ENCODE measurements at places on chromosomes 12 and 14. TPM values are rescaled to one million over a fixed set of nuclear protein-coding genes. Genes with fewer than 3 reads are reported as not detected.

Gene RASAL1
- 5.0 TPM for polyA plus RNA-seq

Gene NFATC4
- 83.6 TPM for polyA plus RNA-seq

Gene BCDIN3D
- polyA plus RNA-seq: 4.9 TPM

DNA sequence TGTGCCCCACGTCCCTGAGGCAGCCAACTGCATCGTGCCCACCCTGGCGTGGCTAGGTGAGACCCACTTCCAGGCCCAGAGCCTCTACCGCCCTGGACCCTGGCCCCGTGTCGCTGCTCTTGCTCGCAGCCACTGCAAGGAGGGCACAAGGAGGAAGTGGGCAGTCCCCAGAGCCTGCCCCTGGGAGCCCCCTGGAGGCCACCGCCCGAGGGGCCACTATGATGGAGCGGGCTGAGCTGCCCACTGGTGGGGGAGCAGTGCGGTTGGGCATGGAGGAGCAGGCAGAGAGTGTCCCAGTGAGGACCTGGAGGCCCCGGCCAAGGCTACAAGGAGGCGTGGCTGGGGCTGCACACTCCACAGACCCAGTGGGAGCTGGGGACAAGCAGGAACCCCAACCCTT lies 323.6 kb downstream of the PCNX1 start:
- H3K4me1 ChIP-seq: no peaks in the 10 kb centered on the region
- no peak overlapping the region for H3K27ac ChIP-seq
- H3K36me3 ChIP-seq: no peaks in the 10 kb centered on the region
- H3K4me3 ChIP-seq: no peak overlapping the region

DNA sequence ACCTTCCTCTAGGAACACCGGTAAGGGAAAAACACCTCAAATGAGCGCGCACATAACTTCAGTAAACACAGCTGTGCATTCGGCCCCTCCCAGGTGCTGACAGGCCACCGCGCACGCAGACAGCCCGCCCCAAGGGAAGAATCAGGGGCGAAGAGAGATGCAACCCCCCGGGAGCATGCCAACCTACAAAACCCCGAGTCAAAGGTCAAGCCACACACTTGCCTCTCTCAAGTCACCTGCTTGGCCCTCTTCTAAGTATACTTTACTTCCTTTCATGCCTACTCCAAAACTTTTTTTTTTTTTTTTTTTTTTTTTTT lies 2.3 kb upstream of the CYP46A1 start:
- no peak for DNase-seq
- H3K27me3 ChIP-seq: no peaks in the 10 kb centered on the region
- H3K4me3 ChIP-seq: no peak overlapping the region
- peaks cover 9% of the 10 kb centered on the region for H3K4me1 ChIP-seq

DNA sequence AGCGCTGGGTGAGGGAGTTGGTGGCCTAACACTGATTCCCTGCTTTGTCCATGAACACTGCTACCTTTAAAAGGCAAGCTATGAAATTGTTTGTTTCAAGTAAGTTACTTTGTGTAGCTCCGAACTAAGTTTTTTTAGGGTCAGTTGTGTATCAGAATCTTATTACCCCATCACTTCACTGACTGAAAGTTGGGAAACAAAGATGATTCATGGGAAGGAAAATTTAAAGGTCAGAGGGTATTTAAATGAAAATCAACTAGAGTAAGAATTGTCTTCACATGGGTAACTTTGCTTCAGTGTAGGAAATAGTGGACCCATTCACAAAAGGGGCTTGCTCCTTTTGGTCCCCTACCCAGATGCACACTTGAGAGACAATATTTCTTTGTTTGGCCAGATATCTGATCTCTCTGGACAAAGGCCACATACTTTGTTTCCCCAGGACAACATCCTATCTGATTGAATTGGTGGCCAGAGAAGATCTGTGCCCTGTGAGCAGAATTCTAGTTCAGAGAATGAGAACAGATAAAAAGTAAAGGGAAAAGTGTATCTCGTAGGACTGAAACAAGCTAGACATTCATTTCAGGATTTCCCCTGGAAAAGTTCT lies 53.5 kb downstream of the RAB35 start:
- DNase-seq: no peak
- H3K4me3 ChIP-seq: no peak overlapping the region
- no peaks in the 10 kb centered on the region for H3K4me1 ChIP-seq
- no peak overlapping the region for H3K27ac ChIP-seq
- H3K36me3 ChIP-seq: no peaks in the 10 kb centered on the region

- no peaks in the 10 kb centered on the region for H3K36me3 ChIP-seq
- DNase-seq: no peak
- no peak overlapping the region for H3K4me3 ChIP-seq
- no peaks in the 10 kb centered on the region for H3K4me1 ChIP-seq
- no peaks in the 10 kb centered on the region for H3K27me3 ChIP-seq
These were observed 133.2 kb upstream of the ARHGAP5 start for GRCh38 chr14:31943861-31944255.

GRCh38 chr14:101823066-101823465 lies 61.6 kb downstream of the PPP2R5C start:
- no peaks in the 10 kb centered on the region for H3K27me3 ChIP-seq
- no peak for DNase-seq
- peaks cover 25% of the 10 kb centered on the region for H3K4me1 ChIP-seq
- peak overlapping the region; percentile 78 for H3K27ac ChIP-seq
- no peak overlapping the region for H3K4me3 ChIP-seq

DNA sequence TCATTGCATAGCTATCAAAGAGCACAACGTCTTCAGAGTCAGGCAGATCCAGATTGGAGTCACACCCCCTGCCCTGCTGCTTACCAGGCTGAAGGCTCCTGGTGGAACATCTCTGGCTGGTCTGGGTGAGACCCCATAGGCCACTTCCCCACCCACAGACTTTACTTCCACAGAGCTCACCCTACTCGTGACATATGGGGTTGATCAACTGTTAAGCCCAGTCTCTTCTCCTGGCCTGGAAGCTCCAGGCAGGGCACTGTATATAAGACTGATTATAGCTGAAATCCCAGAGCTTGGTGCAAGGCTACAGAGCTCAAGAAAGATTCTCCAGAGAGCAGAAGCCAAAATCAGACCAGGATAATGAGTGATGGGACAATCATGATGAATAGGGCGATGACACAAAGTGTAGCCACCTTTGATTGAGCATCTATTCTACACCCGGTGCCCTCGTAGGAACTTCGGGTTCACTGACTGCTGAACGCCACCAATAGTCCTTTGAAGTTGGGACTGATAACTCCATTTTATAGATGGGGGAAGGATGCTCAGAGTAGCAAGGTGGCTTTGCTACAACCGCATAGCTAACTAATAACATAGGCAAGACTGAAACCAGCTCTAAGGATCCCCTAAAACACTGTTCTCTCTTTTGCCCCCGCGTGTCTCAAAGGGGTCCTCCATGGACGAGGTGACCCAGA lies 287.8 kb downstream of the BCL11B start:
- H3K27ac ChIP-seq: no peak overlapping the region
- H3K36me3 ChIP-seq: no peaks in the 10 kb centered on the region
- H3K4me3 ChIP-seq: no peak overlapping the region
- no peak for DNase-seq
- no peaks in the 10 kb centered on the region for H3K27me3 ChIP-seq
- no peaks in the 10 kb centered on the region for H3K4me1 ChIP-seq

Measured in testis (tissue), 5 donors.